ENCODE measurements at places on chromosomes 2 and 18.

- no peak overlapping the region for H3K27ac ChIP-seq
- no peak overlapping the region for H3K4me3 ChIP-seq
- H3K36me3 ChIP-seq, result no peaks in the 10 kb centered on the region
- H3K27me3 ChIP-seq, result no peaks in the 10 kb centered on the region
Observed at GRCh38 chr2:46469116-46469515, 10.2 kb upstream of the TMEM247 start.

GRCh38 chr2:175500255-175500654 is 318.7 kb upstream of the ATP5MC3 start:
- H3K36me3 ChIP-seq, result no peaks in the 10 kb centered on the region
- no peak overlapping the region for H3K4me3 ChIP-seq
- H3K4me1 ChIP-seq, result no peaks in the 10 kb centered on the region
- H3K27ac ChIP-seq, result no peak overlapping the region
- no peaks in the 10 kb centered on the region for H3K27me3 ChIP-seq

- H3K4me1 ChIP-seq, result peaks cover 44% of the 10 kb centered on the region
- H3K27me3 ChIP-seq, result no peaks in the 10 kb centered on the region
- DNase-seq, result peak; percentile 17
Observed at GRCh38 chr2:127678531-127678930, 3.2 kb upstream of the LIMS2 start.

- H3K4me3 ChIP-seq, result no peak overlapping the region
- H3K27me3 ChIP-seq, result no peaks in the 10 kb centered on the region
- DNase-seq, result no peak
- no peaks in the 10 kb centered on the region for H3K36me3 ChIP-seq
- H3K27ac ChIP-seq, result no peak overlapping the region
Observed at GRCh38 chr2:23666980-23667357, 260.0 kb downstream of the ATAD2B start.

GRCh38 chr2:191878548-191879279 is 31.8 kb upstream of the CAVIN2 start:
- no peaks in the 10 kb centered on the region for H3K36me3 ChIP-seq
- no peak overlapping the region for H3K4me3 ChIP-seq
- no peak for DNase-seq
- no peak overlapping the region for H3K27ac ChIP-seq
- no peaks in the 10 kb centered on the region for H3K4me1 ChIP-seq

DNA sequence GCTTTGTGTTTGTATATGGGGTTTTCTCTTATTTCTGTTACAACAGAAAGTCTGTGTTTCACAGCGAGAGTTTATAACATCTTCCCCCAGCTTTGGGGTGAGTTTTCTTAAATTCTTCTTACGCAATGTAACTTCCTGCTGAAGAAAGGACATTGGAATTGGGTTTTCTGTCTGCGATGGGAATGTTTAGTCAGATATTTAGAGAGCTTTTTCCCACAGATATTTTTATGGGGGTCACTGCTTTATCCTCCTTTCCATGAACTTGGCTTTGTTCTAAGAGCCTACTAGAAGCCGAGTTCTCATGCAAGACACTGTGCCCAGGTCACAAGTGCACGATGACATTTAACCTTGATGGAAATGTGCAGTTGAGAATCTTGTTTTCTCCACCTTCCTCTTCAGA is 22.1 kb downstream of the B3GNT2 start:
- H3K27ac ChIP-seq, result peak overlapping the region; percentile 70
- peaks cover 39% of the 10 kb centered on the region for H3K4me1 ChIP-seq
- H3K27me3 ChIP-seq, result no peaks in the 10 kb centered on the region
- no peak for DNase-seq

DNA sequence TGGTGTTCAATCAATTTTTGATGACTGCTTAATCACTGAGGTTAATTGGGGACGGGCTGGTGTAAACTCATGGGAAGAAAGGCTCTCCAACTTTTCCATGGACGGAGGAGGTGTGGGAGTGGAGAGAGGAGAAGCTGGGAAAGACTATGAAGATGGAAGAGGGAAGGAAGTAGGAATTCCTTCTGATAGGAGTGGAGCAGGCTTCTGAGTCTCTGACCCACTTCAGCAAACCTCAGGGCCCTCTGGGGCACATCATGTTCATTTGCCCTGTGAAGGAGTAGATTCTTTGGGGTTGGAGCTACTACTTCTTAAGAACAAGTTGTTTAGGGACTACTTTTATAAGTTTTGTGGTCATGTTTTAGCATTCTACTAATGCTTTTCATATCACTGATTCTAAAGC is 87.0 kb upstream of the MAP4K3 start:
- H3K36me3 ChIP-seq, result no peaks in the 10 kb centered on the region
- H3K27ac ChIP-seq, result peak overlapping the region; percentile 15
- peaks cover 8% of the 10 kb centered on the region for H3K4me1 ChIP-seq
- no peaks in the 10 kb centered on the region for H3K27me3 ChIP-seq
- no peak for DNase-seq
- no peak overlapping the region for H3K4me3 ChIP-seq

- no peak overlapping the region for H3K4me3 ChIP-seq
- no peaks in the 10 kb centered on the region for H3K27me3 ChIP-seq
- no peak for DNase-seq
- no peaks in the 10 kb centered on the region for H3K36me3 ChIP-seq
- H3K4me1 ChIP-seq, result no peaks in the 10 kb centered on the region
Observed at GRCh38 chr2:199216253-199216652, 241.5 kb downstream of the SATB2 start.

GRCh38 chr2:162537651-162538050 is 193.7 kb downstream of the GCA start:
- H3K4me1 ChIP-seq, result no peaks in the 10 kb centered on the region
- H3K27ac ChIP-seq, result no peak overlapping the region
- H3K36me3 ChIP-seq, result no peaks in the 10 kb centered on the region
- no peaks in the 10 kb centered on the region for H3K27me3 ChIP-seq
- DNase-seq, result no peak

- no peak for DNase-seq
- no peaks in the 10 kb centered on the region for H3K36me3 ChIP-seq
- H3K27me3 ChIP-seq, result no peaks in the 10 kb centered on the region
Observed at GRCh38 chr2:178287652-178288344, 93.5 kb downstream of the OSBPL6 start.

DNA sequence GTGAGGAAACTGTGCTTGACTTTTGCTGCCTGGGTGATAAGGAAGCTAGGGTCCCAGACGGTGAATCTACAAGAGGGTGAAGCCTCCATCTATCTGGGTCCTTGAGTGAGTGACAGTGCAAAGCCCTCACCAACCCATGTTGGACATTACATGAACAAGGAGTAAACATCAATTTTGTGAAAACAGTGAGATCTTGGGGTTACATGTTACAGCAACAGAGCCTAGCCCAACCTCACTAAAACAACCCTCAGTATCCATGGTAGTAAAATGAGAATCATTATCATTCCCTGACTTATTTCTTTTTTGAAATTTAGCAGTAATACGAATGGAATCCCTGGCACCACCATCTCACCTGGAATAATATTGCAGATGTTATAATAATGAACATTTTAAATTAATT is 103.4 kb downstream of the TSN start:
- no peaks in the 10 kb centered on the region for H3K4me1 ChIP-seq
- H3K27me3 ChIP-seq, result peaks cover 6% of the 10 kb centered on the region
- H3K27ac ChIP-seq, result no peak overlapping the region

DNA sequence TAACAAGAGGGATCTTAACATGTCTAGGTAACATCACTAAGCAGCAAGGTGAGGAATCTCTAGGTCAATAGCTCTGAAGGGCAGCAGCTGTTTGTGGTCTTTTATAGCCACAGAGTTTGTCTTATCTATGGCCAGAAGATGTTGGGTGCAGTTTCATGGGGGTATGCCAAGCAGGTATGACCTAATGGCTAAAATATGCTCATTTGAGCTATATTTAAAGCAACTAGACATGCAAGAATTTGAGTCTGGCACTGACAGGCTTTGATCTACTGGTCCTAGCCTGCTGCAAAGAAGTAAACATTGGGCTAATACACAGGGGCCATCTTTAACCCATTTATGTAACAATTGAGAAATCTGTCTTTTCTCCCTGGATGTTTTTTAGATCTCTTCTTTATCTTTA is 13.9 kb upstream of the UGP2 start:
- peak overlapping the region; percentile 52 for H3K27ac ChIP-seq
- no peak overlapping the region for H3K4me3 ChIP-seq
- peaks cover 36% of the 10 kb centered on the region for H3K4me1 ChIP-seq
- H3K36me3 ChIP-seq, result no peaks in the 10 kb centered on the region
- DNase-seq, result no peak

GRCh38 chr2:25806941-25807340 is 71.3 kb downstream of the ASXL2 start:
- H3K4me3 ChIP-seq, result no peak overlapping the region
- no peaks in the 10 kb centered on the region for H3K27me3 ChIP-seq
- H3K27ac ChIP-seq, result no peak overlapping the region
- H3K4me1 ChIP-seq, result no peaks in the 10 kb centered on the region
- no peak for DNase-seq

DNA sequence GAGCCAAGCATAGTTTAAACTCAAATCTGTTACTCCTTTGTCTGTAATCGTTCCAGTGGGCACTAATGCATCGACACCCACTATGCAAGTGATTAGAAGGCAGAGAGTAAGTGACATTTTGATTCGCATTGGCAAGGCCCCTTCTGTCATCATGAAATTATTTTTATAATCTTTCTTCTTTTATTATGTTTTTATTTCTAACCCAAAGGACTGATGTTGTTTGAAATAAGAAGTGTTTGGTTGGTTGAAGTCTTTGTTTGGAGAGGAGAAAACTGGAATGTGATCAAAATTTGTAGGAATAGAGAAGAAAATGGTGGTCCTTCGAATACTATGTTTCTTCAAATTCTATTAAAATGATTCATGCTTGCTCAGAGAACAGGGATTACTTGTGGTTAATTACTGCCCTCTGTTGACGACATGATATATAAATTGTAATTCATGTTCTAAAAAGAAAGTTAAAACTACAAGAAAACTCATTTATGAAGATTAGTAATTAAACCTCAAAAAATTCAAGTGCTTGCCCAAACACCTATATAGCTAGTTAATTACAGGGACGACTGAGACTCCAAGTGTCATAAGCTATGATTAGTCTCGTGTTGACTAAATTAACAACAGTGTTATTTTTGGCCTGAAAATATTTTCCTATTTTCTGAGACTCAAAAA is 26.4 kb upstream of the TFPI start:
- DNase-seq, result no peak
- H3K27ac ChIP-seq, result peak overlapping the region; percentile 11
- no peaks in the 10 kb centered on the region for H3K36me3 ChIP-seq
- no peaks in the 10 kb centered on the region for H3K4me1 ChIP-seq
- H3K27me3 ChIP-seq, result no peaks in the 10 kb centered on the region
- H3K4me3 ChIP-seq, result peak overlapping the region; percentile 33

GRCh38 chr18:28657961-28658360 is 481.0 kb upstream of the CDH2 start:
- no peaks in the 10 kb centered on the region for H3K4me1 ChIP-seq
- H3K27me3 ChIP-seq, result no peaks in the 10 kb centered on the region
- no peaks in the 10 kb centered on the region for H3K36me3 ChIP-seq
- H3K4me3 ChIP-seq, result no peak overlapping the region
- DNase-seq, result no peak

- H3K36me3 ChIP-seq, result no peaks in the 10 kb centered on the region
- H3K27ac ChIP-seq, result peak overlapping the region; percentile 95
- H3K27me3 ChIP-seq, result no peaks in the 10 kb centered on the region
- peak overlapping the region; percentile 71 for H3K4me3 ChIP-seq
Observed at GRCh38 chr2:64018701-64019082, 536 bp downstream of the VPS54 start.
